ENCODE measurements at places on chromosomes 2 and 18.
A peak's percentile ranks its signal among the peaks of the same experiment; 100 is the strongest.

- no peak for DNase-seq
Observed at GRCh38 chr2:112790305-112790704, 6.0 kb upstream of the IL1A start.

DNA sequence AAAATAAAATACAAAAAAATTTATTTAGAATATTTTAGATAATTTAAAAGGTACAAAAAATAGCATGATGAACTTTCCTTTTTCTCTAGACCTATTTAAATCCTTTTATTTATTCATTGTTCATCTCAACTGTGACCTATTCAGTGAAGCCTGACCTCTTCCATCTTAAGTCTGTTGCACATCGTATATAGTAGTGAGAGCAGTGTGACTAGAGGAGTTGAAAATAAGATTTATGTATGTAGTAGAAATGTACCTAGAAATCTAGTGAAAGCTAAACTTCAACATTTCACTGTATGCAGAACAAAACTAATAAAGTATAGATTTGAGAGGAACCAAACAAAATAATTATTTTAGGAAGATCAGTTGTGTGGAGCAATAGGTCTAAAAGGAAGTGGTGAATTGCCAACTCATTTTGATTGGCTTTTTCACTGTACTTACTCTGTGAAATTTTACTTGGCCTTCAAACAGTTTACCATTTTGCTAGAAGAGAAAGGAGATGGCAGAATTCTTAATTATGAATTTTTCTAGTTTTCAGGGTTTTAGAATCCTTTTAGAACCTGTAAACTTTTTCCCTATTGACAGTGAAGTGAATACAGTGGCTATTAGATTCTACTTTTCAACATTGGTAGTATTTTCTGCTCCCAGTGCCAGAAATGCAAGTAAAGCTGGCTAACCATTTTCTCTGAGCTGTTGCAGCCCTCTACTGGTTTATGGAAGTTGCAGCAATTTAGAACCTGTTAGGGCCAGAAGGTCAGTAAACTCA, 11.0 kb downstream of the ANKRD12 start:
- peak; percentile 59 for DNase-seq

DNA sequence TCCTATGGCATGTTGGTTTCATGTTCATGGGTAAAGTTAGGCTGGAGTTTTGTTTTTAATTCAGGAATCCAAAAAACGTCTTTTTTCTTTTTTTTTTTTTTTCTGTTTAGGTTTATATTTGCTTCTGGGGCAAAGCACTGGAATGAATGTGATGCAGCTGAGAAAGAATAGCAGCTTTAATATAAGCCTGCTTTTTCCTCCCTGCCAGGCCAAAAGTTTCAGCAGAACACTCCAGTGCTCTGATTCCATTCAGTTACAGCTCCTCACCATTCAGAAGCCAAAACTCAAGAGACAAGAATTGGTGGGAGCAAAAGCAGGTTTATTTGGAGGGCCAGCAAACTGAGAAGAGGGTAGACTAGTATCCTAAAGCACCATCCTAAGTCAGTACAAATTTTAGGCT, 102.7 kb upstream of the PELI1 start:
- DNase-seq: no peak

DNA sequence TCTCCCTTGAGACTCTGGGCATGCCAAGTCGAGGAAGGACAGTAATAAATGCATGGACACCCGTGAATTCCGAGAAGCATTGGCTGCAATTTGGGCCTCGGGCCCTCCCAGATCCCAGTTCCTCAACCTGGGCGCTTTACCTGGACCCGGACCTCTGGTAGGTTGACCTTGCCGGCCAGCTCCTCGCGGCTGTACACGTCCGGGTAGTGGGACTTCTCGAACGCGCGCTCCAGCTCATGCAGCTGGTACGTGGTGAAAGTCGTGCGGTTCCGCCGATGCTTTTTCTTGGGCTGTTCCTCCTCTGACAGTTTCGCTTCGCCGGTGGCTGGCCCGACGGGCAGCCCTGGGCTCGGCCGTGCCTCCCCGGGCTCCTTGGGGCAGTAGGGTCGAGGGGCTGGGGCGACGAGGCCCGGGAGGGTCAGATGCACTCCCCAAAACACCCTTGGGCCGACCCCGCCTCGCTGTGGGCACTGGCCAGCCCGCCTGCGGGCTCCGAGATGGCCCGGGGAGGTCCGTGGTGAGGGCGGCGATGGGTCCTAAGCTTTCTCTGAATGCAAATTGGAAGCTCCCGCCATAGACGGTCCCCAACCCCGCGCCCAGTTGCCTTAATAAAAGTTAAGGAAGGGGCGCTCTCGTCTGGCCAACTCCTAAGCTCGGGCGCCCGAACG, 899 bp downstream of the RAX start:
- DNase-seq: peak; percentile 33

GRCh38 chr2:88252646-88253045, 82.5 kb downstream of the THNSL2 start:
- DNase-seq: no peak
